Fibroblast of the aortic adventitia (primary cell): ENCODE measurements at places on chromosomes 1 and 21.

DNA sequence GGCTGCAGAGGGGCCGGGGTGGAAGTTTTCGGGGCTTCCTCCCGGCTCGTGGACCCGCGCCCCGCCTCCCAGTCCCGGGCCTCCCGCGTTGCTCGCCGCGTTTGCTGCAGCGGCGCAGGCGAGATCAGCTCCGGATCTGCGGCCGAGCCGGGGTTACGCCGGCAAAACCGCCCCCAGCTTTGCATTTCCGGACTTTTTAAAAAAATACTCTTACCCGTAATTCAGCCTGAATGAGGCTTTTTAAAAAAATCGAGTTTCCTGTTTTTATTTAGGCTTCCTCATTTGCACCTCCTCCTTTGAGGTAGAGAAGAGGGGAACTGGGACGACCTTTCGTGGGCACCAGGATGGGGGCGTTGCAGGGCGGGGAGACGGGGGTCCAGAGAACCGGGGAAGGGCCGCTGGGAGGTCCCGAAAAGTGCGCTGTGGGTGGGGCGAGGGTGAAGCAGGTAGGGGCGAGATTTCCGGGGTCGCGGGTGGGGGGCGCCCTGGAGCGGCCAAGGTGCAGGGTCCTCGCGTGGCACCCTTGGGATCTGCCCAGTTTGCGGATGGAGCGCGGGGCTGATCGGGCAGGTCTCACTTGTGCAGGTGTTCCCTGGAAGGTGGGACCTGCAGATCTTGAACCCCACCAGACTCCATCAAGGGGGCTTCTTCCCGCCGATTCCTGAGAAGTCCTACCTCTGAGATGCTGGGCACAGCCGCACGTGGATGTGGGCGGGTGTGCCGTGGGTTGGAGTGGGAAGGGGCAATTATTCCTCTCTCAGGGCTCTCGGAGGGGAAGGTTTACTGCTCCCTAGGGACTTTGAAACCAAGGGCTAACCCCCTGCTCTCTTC is 1.1 kb downstream of the PIK3CD start:
- DNase-seq, result no peak

GRCh38 chr1:27745466-27745865 is 19.7 kb downstream of the FAM76A start:
- DNase-seq, result no peak

DNA sequence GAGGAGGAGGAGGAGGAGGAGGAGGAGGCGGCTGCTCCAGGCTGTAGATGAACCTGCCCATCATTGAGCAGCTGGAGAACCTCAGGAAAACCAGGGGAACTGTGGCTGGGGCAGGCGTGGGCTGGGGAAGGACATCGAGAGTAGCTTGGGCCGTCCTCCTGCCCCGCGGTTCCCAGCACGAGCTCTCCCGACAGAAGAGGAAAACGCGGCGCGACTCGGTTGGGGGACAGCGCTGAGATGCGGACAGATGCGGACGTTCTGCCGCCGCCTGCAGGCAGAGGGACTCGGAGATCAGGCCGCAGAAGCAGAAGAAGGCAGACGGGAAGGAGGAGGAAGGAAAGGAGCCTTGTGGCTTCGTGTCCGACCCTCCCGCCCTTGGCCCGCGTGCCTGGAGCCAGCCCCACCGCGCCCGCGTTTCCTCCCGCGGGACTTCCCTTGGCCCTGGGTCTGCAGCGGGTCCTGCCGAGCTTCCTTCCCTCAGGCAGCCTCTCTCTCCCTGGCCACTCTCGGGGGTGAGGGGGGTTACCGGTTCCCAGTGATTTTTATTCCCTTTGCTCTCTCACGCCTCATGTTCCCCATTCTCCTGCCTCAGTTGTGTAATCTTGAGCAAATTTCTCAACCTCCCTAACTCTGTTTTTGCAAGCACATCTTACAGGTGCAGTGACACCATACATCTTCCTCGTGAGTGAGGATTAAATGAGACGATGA is 1.7 kb upstream of the TNFRSF9 start:
- DNase-seq, result peak; percentile 44

GRCh38 chr1:40665335-40666171 is at the start of gene RIMS3:
TSS of gene RIMS3 (minus strand) at chr1:40665682. CDS start at chr1:40641925, 23,757 bp downstream.
- peak; percentile 17 for DNase-seq

DNA sequence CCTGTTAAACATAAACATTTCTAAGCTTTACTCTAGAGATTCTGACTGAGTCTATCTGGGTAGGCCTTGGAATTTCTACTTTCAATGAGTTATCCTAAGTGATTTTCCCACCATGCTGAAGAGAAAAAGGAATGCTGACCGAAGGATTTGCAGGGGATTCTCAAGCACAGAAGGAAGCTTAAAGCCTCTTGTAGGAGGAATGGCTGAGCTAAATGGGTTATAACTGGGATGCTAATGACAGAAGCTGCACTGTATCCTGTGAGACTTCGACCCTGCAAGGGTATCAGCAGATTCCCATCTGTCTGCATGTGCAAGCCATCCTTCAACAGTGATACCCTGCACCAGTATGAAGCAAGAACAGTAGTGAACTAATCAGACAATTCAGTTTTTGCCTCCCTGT is 35.4 kb downstream of the SLC35D1 start:
- DNase-seq, result no peak

- peak; percentile 62 for DNase-seq
Measured at GRCh38 chr1:87111659-87112371, 197.4 kb downstream of the HS2ST1 start.

DNA sequence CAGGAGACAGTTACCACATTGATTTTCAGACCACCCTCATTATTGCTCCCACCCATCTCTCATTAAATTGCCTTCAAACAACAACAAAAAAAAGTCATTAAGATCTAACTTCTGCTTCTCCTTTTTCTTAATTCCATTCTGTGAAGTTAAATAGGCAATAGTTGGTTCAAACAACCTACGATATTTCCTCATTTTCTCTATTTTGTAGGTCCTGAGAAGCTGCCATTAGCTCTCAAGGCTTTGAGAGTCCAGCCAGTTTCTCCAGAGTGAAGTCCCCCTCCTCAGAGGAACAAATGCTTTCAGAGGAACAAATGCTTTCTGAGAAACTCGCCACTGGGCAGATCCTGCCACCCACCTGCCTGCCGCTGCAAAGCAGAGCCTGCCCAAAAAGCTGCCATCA is 125.6 kb downstream of the ETS2 start:
- DNase-seq, result no peak

- peak; percentile 98 for DNase-seq
Measured at GRCh38 chr1:185646202-185646683, 87.9 kb upstream of the HMCN1 start.

GRCh38 chr21:15986277-15986676 is 256.5 kb downstream of the USP25 start:
- DNase-seq, result peak; percentile 46

DNA sequence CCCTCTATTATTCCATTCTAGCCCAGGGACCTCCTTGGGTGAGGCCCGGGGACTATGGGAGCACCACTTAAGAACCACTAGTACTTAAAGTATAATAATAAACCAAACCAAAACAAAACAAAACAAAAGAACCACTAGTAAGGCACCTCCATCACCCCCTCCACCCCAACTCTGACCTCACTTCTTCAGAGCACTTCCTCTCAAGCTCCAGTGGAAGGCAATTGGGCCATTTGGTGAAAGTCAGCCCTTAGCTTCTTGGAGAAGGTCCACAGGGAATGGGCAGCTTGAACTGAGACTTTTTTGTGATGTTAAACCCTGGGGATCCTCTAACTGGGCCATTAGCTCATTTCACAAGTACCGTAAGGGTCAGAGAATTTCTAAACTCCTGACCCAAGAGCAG is 237.3 kb downstream of the RHOU start:
- DNase-seq, result no peak

DNA sequence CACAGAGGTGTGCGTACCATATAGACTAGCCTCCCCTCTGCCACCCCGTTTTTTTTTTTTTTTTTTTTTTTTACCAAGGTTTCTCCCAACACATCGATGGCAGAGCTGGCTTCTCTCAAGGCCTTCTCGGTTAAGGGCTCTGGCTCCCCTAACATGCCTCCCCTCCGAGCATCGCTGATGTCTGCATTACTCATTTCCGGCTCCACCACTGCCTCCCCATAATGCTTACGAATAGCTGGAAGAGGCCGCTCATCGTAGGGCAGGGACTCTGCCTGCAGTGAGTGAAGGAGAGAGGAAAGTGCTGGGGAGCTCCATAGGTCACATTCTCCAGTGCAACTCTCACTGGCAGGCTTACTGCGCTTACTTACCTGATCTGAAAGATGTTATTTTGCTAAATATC is 20.6 kb downstream of the CEP104 start:
- no peak for DNase-seq

DNA sequence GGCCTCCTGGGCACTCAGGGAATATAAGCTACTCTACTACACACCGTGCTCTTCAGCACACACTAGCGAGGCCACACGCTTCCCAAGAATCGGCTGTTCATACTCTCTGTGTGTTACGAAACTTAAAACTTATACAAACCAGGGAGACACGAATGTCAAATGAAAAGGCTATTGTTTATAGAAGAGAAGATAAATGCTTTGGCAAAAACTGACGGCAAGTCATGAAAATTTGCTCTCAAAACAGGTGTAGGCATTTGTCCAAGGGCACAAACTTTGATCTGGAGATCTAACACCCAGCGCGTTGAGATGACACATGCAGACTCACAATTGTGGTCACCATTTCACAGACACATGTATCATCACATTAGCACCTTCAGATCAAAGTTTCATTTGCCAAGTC is 46.1 kb downstream of the USP48 start:
- DNase-seq, result no peak

DNA sequence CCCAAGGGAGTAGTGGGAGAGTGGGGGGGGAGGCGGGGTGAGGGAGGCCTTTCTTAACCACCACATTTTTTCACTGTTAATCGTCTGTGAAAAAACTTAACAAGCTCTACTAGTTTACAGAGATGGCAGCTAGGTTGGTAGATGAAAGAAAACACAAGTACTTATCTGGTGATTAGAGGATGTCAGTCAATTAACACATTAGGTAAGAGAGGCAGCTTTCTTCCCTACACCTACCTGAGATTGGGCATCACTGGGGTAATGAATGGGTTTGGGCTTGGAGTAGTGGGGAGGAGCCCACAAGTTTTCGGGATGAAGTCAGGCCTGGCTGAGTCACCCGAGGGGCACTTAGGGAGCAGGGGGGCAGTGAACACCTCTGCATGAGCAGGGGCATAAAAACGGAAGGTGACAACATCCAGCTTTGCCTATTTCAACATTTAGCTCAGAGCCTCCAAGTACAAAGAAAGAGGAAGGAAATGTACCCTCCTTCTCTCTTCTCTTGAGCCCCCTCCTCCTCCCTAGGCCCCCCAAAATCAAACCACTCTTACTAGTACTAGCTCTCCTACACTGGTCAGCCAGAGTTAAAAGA is 2.5 kb downstream of the LBR start:
- peak; percentile 20 for DNase-seq

DNA sequence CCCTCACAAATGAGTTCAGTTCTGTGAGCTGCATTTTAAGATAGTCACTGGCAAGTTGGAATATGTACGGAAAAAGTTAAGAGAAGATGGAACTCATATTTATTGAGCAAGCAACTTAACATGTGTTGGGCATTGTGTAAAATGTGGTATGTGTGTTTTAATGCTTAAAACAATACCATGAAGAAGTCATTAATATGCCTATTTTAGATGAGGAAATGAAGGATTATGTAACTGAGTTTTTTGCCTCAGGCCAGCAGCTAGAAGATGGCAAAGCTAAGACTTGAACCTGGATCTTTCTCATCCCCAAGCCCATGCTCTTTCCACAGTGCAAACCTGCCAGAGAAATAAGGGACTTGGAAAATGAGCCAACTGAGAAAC is 48.9 kb downstream of the SPATA46 start:
- no peak for DNase-seq

DNA sequence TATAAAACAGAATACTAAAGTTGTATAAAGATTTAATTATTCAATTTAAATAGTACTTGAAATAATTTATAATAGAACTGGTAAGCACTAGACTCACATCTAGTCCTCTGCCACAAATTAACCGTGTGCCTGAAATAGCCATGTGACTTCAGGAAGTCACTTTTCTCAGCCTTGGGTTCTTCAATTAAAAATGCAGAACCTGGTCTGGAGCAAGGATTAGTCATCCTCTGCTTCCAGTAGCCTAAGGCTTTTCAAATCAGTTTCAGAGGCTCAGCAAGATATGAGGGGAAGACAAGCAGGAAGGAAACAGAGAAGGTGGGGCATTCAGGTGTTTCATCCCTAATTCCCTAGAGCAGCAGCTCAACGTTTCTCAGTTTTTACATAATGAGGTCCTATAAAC is 23.0 kb downstream of the DPH5 start:
- peak; percentile 23 for DNase-seq

DNA sequence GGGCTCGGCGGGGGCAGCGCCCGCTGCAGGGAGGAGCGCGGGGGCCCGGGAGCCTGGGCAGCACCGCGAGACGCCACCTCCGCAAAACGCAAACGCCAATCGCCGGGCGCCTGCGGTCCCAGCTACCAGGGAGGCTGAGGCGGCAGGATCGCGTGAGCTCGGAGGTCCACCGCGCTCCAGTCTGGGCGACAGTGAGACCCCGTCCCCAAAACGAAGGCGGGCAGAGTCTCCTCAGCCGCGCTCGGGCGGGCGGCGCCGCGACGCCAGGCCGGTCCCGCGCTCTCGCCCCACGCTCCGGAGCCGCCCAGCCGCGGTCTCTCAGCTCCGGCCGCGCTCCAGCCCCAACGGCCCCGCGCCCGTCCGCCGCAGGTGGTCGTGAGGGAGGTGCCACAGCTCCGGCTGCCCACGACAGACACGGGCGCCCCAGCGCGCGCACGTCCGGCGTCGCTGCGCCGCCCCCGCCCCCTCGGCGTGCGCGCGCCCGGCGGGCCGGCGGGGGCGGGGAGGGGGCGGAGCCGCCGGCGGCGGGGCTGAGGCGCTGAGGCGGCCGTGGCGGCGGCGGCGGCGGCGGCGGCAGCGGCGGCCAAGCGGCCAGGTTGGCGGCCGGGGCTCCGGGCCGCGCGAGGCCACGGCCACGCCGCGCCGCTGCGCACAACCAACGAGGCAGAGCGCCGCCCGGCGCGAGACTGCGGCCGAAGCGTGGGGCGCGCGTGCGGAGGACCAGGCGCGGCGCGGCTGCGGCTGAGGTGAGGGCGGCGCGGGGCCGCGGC is at the start of gene ADARB1:
Gene ADARB1 (plus strand): TSS at position 533 of the 770 bp plus-strand sequence. CDS start 97,077 bp downstream, outside the sequence.
- DNase-seq, result peak; percentile 38

DNA sequence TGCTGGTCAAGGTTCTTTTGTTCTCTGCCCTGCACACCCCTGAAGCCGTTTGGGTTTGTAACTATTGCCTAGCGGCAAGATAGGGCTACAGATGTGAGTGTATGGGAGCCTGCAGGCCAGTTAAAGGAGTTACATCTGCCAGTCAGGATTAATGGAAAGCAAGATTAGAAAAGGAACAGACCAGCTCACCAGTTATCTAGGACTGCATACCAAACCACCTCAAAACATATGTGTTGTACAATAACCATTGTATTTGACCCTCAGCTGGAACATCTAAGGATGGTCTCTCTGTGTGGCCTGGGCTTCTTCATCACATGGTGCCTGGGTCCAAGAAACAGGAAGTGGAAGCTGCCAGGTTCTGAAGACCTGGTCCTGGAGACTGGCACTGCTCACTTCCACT is 52.5 kb upstream of the FBXO28 start:
- DNase-seq, result peak; percentile 4

- DNase-seq, result peak; percentile 48
Measured at GRCh38 chr21:26833460-26833939, 11.7 kb downstream of the ADAMTS1 start.

- DNase-seq, result no peak
Measured at GRCh38 chr1:237911911-237912310, 21.2 kb upstream of the ZP4 start.
